ENCODE measurements at places on chromosomes 6 and 20. TPM values are rescaled to one million over a fixed set of nuclear protein-coding genes. Genes with fewer than 3 reads are reported as not detected.
A peak's percentile ranks its signal among the peaks of the same experiment; 100 is the strongest.

RAB32 gene
- total RNA-seq: not detected

DNA sequence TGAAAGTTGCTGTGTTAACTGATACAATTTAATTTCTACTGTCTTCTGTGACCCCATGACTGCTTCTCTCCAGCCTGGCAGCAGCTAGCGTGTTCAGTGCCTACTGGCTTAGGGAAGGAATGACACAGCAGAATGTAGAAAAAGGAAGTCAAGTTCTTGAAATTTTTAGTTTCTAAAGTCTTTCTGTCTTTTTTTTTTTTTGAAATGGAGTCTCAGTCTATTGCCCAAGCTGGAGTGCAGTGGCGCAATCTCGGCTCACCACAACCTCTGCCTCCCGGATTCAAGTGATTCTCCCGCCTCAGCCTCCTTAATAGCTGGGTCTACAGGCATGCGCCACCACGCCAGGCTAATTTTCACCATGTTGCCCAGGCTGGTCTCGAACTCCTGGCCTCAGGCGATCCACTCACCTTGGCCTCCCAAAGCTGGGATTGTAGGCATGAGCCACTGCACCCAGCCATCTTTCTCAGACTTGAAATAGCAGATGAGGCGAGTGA is 39.3 kb downstream of the PCNA start:
- DNase-seq: peak; percentile 40

BMP6 gene
- 1.1 TPM for total RNA-seq

- no peak for DNase-seq
Observed at GRCh38 chr20:25733903-25734302, 37.2 kb upstream of the ZNF337 start.

DNA sequence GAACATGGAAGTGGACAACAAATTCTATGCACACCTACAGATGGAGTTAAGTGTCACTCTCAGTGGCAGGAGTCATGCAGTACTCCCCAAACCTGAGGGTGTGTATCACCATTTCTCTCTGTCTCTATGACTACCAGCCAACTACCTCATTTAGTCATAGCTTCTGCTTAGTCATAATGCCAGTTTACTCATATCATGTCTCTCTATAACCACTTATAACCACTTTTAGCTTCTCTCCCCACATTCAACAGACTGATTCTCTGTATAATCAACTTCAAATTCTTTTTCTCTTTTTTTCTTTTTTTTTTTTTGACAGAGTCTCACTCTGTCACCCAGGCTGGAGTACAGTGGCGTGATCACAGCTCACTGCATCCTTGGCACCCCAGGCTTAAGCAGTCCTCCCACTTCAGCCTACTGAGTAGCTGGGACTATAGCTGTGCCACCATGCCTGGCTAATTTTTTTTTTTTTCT is 13.8 kb upstream of the GTF3C6 start:
- DNase-seq: no peak

- DNase-seq: no peak
Observed at GRCh38 chr6:16773362-16773761, 12.1 kb upstream of the ATXN1 start.

GRCh38 chr6:142045380-142046278 is 87.1 kb upstream of the GJE1 start:
- DNase-seq: no peak

Measured in OCI-LY7 (cell line).